ENCODE measurements at places on chromosomes 12 and 14. TPM values are rescaled to one million over a fixed set of nuclear protein-coding genes. Genes with fewer than 3 reads are reported as not detected.

Gene CCDC196
- total RNA-seq = not detected

Gene RNASE4
- total RNA-seq = 3.3 TPM

Gene CLMN
- total RNA-seq = 5.7 TPM

Gene FBXO33
- total RNA-seq = 9.9 TPM

Gene GDF3
- not detected for total RNA-seq

- DNase-seq = no peak
These were observed 1435.7 kb downstream of the LRFN5 start for GRCh38 chr14:43042408-43042807.

DNA sequence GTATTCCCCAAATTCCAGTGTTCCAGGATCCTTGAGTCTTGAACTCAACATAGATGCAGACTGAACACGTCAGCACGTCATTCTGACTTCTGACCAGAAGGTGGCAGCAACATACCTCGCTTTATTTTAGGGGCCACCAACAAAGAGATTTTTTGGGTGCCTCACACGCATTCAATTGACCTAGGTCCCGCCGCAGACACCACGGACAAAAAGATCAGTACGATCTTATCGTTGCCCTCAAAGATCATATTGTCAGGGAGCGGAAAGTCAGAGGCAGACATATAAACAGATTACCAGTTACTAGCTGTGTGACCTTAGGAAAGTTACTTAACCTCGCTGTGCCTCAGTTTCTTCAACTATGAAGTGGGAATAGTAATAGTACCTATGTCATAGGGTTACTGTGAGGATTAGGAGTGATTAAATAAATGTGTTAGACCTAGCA, 6.5 kb upstream of the PRPH start:
- DNase-seq = peak; percentile 38

DNA sequence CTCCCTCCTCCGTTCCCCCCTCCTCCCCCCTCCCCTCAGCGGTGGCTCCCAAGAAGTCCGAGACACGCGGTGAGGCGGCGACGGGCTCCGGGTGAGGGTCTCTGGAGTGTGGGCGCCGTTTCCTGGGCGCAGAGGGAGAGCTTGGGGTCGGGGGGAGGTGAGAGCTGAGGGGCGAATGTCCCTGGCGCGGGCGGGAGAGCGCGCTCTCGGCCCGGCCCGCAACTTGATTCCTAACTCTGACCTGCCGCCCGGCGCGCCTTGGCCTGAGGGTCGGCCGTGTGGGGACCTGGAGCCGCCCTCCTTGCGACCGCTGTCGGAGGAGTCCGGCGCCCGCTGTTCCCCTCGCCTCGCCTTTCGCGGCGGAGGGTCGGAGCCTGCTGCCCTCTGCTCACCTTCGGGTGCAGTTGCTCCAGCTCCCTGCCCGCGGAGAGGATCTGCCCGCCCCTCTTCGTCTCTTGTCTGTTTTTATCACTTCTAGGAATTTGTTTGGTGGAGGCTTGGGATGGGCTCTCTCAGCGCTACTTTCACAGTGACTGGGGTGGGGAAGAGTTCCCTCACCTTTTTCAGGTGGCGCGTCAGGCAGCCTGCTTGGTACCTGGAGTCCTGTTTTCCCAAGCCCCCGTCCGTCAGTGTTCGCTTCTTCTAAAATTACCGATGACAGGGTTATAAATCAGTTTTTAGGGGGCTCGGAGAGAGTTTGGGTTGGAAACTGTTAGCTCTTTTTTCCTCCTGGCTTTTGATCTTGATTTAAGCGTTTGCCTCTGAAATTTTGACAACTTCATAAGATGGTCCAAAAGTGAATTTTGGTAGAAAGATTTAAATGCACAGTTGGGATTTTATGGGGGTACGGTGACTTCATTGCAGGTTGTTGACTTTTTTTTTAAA, 495 bp downstream of the ADIPOR2 start:
- DNase-seq = peak; percentile 41

GRCh38 chr12:38350342-38351174, 34.0 kb downstream of the ALG10B start:
- no peak for DNase-seq
